Muscle of back (tissue), 13 donors: ENCODE measurements at places on chromosomes 12 and 14. TPM values are rescaled to one million over a fixed set of nuclear protein-coding genes. Genes with fewer than 3 reads are reported as not detected.

The SINHCAF gene
- 34.7 TPM for polyA plus RNA-seq

The FBXO34 gene
- polyA plus RNA-seq = 19.6 TPM

The TAS2R9 gene
- not detected for polyA plus RNA-seq

The TAS2R8 gene
- polyA plus RNA-seq = not detected

The GARIN6 gene
- polyA plus RNA-seq = not detected

The EPYC gene
- polyA plus RNA-seq = not detected
